ENCODE measurements at places on chromosomes 6 and 20.

DNA sequence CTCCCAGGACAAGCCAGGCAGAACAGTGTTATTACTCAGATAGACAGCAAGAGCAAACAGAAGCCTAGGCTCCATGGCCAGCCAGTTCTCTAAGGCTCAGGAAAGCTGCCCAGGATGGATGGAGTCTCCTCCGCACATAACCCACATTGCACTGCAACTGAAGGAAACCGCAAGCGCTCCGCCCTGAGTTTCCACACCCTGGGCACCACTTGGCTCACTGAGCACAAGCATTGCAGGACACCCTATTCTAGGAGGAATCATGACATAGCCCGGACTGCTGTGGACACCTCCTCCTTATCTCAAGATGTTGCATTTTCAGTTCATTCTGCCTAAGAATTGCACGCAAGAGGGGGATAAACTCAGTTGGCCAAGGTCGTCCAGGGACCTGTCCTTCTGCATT, 42.9 kb downstream of the LINC00237 start:
- DNase-seq, result no peak

DNA sequence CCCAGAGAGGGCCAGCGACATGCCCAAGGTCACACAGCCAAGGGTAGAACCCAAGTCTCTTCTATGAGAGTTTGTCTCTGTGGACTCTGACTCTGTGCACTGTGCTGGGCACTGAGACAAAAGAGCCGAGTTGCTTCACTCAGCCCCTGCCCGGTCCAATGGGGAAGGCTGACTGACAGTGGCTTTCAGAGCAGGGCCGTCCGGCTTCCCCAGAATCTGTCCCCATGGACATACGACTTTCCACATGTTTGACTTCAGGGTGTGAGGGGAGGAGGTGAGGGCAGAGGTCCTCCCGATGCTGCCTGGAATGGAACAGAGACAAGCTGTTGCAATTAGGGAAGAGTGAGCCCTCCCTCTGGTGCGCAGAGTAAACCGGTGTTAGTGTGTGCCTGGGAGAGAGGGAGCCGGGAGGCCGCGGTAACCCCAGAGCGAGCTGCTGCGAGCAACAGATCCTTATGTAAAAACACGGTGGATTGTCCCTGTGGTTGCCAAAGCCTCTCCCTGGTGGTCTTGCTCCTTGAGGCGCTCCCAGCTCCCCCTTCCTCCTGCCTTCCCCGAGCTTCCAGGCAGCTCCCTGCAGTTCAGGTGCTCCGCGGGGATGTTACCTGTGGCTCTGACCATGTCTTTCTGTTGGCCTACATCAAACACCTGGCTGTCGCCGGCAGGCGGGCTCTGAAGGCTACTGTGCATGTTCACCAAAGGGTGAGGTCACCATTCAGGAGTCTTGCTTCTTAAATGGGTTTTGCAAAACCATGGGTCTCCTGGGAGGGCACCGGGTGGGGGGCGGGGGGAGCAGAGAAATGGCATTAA, 672 bp downstream of the SIRPA start:
- DNase-seq, result no peak

DNA sequence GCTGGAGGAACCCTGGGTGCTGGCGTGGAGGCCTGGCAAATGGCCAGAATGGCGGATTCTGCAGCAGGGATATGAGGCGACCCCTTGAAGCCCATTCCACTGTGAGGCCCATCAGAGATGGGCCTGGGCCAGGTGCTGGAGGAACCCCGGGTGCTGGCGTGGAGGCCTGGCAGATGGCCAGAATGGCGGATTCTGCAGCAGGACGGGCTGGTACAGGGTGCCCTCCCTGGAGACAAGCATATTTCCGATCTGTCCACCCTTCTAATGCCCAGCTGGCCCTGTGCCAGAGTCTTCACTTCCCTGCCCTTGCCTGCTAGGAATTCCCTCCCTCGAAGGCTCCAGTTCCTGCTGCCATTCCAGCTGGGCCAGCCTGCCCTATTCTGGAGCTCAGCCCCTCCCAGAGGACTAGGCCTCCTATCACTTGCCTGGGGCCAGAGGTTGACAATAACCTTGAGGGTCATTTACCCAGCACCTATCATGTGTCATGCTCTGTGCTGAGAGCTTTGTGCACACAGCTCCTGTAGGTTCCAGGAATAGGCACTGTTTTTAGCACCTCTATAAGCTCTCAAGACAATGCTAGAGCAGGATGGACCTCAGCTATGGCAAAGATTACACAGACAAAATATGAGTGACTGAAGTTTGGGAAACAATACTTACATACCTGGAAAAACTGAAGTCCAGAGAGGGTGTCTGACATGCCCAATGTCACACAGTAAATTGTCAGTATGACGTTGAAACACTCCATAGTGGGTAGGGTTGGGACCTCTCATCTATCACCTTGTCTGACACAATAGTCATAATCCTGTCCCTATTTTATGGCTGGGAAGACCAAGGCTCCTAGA, 21.4 kb downstream of the SUN5 start:
- DNase-seq, result no peak

DNA sequence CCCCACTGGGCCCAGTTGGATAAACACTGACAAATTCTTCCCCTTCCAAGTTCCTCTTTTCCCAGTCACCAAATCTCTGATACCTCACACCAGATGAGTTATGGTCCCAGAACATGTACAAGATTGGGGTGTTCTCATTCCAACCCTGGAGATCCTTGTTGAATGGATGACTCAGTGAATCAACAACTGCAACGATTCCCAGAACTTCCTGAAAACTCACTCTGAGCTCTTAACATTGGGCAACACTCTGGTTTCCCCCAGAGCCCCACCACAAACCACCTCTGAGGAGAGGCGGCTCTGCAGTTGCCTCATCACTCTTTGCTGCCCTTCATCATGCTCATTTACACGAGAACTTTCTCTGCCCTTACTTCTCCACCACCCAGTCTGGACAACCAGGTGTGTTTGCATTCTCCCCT, 115.2 kb downstream of the MRPL14 start:
- no peak for DNase-seq

DNA sequence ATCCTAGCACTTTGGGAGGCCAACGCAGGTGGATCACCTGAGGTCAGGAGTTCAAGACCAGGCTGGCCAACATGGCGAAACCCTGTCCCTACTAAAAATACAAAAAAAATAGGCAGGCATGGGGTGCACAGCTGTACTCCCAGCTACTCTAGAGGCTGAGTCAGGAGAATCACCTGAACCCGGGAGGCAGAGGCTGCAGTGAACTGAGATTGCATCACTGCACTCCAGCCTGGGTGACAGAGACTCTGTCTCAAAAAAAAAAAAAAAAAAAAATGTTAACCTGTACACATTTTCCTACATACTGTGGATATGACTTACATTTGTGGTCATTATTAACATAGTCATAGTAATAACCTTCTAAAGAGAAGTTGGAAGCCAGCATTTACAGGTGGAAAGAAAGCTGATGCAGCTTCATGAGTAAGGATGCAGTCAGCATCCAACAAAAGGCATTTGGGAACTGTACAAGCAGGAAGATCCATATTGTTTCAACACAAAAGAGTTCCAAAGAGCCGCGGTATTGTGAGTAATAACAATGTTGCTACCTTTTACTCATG, 186.2 kb downstream of the GPX5 start:
- no peak for DNase-seq

- DNase-seq, result no peak
Measured at GRCh38 chr6:30443657-30444450, 45.5 kb upstream of the HLA-E start.

DNA sequence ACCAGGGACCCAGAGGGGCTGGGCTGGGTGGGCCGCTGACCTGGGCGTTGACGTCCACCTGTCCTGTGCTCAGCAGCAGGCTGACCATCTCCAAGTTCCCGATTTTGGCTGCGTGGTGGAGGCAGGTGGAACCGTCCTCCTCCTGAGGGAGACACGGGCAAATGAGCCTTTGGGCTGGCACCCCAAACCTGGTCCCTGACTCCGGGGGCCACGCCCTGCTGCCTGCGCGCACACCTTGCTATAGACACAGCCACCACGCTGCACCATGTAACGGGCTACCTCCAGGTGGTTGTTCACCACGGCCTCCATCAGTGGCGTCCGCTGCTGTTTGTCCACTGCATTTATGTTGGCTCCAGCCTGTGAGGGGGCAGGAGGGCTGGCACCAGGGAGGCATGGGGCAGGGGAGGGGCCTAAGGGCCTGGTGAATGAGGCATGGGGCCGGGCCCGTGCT, 7.8 kb upstream of the SLC44A4 start:
- no peak for DNase-seq

GRCh38 chr20:31559704-31560093, 45.4 kb upstream of the ID1 start:
- no peak for DNase-seq

DNA sequence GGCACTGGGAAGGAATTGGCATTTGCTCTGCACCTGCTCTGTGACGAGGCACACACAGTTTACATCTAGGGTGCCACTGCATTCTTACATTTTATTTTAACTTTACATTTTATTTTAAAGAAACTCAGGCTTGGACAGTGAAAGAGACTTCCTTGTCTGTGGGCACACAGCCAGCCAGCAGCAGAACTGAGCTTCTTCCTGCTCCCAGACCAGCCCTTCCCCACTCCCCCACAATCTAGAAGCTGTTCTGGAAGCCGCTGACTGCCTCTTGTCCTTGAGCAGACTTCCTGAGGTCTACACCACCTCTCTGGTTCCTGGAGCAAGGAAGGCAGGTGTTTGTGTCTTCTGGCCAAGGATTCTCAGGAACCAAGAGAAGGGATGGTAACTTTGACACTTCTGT, 27.9 kb upstream of the CD93 start:
- peak; percentile 80 for DNase-seq

DNA sequence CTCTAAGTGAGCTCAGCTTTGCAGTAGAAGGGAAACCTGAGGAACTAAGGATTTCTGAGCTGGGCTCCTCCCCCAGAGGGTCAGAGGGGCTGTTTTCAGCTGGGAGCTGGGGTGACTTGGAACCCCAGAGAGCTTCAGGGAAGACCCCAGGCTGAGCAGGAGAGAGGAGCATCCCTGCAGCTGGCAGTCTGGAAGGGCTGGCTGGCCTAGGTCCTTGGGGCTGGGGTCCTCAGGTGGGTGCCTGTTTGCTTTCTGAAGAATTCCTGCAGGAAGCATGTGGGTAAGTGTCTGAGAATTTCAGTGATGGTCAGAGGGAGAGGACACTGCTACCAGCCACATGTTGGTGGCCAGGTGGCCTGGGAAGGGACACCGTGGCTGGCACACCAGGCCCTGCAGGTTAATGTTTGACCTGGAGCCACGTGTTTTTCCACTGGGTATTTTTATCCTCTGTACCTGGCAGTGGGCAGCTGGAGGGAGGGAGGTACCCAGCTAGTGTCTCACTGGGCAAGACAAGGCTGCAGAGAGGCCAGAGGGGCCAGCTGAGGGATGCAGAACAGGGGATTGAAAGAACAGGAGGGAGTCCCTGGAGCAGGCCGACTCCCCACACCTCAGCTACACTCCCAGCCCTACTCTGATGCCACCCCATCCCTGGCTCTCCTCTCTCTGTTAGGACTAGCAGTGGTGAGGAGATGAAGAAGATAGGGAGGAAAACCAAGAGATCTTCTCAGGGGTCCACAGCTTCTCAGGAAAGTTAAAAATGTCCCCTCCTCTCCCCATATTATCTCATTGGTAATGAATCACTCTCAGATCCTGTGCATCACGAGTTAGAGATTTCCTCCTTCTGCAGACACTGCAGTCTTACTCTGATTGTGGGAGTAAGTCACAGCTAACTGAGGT, 143.6 kb downstream of the VEGFA start:
- DNase-seq, result no peak

GRCh38 chr6:12546410-12547002, 170.1 kb upstream of the PHACTR1 start:
- no peak for DNase-seq

- no peak for DNase-seq
Measured at GRCh38 chr6:103516336-103516735, 1343.4 kb downstream of the HACE1 start.

GRCh38 chr6:143337201-143337949, 113.1 kb downstream of the ADAT2 start:
- DNase-seq, result no peak

GRCh38 chr20:19212469-19212815, at the start of gene SLC24A3:
TSS of gene SLC24A3 (plus strand) at chr20:19212642.
- DNase-seq, result peak; percentile 78

DNA sequence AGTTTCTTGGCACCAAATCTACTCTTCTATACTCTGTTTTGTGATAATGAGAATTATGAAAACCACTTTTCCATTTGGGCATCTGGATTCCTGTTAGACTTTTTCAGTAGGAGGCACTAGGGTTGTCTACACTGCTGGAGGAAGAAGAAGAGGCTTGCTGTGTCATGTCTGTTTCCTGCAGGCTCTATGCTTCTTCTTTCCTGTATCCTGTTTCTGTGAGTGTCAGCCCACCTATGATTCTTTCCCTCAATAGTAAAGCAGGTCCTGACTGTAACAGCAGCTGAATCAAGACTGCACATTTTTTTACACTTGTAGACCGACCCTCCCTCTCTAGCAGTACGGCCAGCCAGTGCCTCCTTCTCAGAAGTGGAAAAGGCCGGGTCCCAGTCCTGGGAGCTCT, 603.9 kb downstream of the HDGFL1 start:
- DNase-seq, result no peak

DNA sequence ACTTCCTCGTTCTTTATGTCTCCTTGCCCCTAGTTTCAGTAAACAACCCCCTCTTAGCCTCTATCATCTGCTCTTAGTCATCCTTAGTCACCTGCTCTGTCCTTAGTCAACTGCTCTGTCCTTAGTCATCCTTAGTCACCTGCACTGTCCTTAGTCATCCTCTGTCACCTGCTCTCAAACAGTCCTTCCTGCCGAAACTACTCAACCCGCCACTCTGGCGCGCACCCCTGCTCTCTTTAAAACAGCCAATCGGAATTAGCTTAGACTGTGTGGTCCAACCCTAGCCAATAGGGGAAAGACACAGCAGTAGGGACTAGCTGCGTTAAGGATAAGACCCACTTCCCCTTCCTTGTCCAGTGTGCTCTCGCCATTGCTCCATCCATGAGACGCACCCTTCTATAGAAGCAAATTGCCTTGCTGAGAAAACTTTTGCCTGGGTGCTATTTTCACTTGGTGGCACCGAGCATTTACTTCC, 73.9 kb downstream of the BACH2 start:
- no peak for DNase-seq

DNA sequence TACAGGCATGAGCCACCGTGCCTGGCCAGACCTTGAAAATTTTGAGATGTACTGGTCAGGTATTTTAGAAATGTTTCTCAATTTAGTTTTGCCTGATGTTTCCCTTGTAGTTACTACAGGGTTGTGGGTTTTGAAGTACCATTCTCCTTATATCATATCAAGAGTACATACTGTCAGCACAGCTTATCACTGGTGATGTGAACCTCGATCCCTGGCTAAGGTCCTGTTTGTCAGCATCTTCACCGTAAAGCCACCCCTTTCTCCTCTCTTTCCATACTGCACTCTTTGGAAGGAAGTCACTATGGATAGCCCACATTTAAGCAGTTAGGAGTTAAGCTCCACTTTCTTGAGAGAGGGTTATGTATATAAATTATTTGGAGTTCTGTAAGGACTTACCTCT, 27.8 kb downstream of the PHACTR2 start:
- no peak for DNase-seq

GRCh38 chr6:149384464-149384863, 15.6 kb upstream of the SUMO4 start:
- no peak for DNase-seq

- DNase-seq, result no peak
Measured at GRCh38 chr20:20363799-20364592, 3.9 kb upstream of the INSM1 start.

GRCh38 chr20:62832212-62832922, 15.5 kb downstream of the COL9A3 start:
- DNase-seq, result peak; percentile 89

- no peak for DNase-seq
Measured at GRCh38 chr6:169082093-169082492, 171.6 kb downstream of the THBS2 start.

GRCh38 chr6:22313796-22314195, 17.0 kb upstream of the PRL start:
- DNase-seq, result no peak
